Thymus (tissue), 14 donors: ENCODE measurements at places on chromosomes 12 and 14. TPM values are rescaled to one million over a fixed set of nuclear protein-coding genes. Genes with fewer than 3 reads are reported as not detected.
A peak's percentile ranks its signal among the peaks of the same experiment; 100 is the strongest.

MIP gene
- total RNA-seq = 0.09 TPM

TEX22 gene
- 0.85 TPM for total RNA-seq

WNK1 gene
- total RNA-seq = 40.2 TPM

TMEM233 gene
- 1.1 TPM for total RNA-seq

KRT71 gene
- 0.57 TPM for total RNA-seq

MUCL1 gene
- total RNA-seq = 1.2 TPM

ZDHHC22 gene
- total RNA-seq = not detected

GRCh38 chr12:98543701-98544100 lies 28.3 kb downstream of the TMPO start:
- no peak overlapping the region for H3K4me3 ChIP-seq
- no peaks in the 10 kb centered on the region for H3K27me3 ChIP-seq
- H3K4me1 ChIP-seq = no peaks in the 10 kb centered on the region
- H3K27ac ChIP-seq = no peak overlapping the region
- H3K36me3 ChIP-seq = peaks cover 8% of the 10 kb centered on the region

DNA sequence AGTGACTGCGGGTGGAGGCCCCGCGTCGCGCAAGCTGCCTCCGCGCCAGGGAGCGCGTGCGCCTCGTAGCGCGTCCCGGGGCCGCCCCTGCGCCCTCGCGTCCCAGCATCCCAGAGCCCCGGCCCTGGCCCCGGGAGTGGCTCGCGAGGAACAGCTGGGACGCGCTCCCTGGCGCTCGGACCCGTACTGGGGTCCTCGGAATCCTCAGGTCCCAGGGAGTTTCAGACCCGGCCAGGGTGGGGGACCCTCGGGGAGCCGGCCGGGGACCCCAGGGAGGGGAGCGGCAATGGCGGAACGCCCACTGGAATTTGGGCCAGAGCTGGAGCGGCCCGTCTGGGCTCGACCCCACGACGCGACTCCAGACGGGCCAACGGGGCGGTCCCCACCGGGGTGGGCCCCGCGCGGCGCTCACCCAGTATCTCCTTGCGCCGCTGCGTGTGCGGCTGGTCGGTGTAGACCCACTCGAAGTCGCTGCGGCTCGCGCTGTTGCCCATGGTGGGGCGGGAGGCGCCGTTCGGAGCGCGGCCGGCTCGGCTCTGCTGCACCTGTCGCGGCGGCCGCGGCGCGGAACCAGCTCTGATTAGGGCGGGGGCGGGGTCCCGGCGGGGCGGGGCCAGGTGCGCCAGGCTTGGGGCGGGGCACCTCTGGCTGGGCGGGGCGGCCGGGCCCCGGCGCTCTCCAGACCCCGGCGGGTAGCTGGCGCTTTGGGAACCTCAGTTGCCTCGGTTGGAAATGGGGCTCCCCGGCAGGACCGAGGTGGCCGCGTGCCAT lies at the start of gene DEGS2:
DEGS2 (minus strand) TSS at position 552 of the 771 bp plus-strand sequence; CDS start at position 494, 58 bp downstream.
- peaks cover 56% of the 10 kb centered on the region for H3K27me3 ChIP-seq
- H3K36me3 ChIP-seq = no peaks in the 10 kb centered on the region
- H3K4me1 ChIP-seq = peaks cover 11% of the 10 kb centered on the region

DNA sequence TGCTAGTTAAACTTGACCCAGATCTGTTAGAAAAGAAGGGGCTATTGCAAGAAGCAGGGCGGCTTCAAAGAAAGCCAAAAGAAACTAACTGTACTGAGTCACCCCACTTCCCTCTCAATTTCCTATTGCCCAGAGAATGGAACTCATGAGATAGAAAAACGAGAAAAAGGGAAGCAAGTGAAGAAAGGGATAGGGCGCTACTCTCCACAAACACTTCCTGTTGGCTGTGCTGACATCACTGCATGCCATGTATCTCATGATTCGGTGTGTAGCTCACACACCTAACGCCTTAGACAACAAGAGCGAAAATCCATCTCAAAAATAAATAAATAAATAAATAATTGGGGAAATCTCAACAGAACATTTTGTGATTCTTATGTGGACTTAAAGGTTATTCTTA lies 13.0 kb upstream of the P2RX4 start:
- no peak overlapping the region for H3K27ac ChIP-seq
- no peaks in the 10 kb centered on the region for H3K4me1 ChIP-seq
- H3K36me3 ChIP-seq = no peaks in the 10 kb centered on the region
- no peaks in the 10 kb centered on the region for H3K27me3 ChIP-seq

DNA sequence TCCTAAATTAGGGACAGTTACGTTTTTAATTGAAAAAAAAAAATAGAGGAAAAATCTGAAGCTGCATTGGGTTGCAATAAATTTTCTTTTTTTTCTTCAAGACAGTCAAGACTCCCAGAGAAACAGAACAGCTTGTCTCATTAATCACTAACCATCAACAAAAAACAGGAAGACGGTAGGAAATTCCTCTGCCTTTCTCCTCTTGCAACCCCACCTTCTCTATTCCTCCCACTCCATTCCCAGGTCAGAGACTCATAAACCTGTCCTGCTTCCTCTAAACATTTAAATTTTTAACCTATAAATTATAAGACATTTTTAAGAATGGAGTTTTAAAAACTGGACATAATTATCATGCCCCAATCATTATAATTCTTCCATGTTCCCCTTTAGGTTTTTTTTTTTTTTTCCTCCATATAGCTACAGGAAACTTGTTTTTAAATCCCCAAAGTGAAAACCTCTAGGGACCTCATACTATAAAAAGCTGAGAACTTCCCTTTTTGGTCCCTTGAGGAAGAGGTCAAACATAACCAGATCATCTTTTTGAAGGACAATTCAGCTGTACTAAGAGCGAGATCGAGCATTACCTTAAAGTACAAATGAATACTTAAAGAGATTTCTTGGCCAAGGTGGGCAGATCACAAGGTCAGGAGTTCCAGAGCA lies 36.0 kb downstream of the CPM start:
- no peak for DNase-seq
- peaks cover 5% of the 10 kb centered on the region for H3K4me1 ChIP-seq
- no peaks in the 10 kb centered on the region for H3K27me3 ChIP-seq
- no peaks in the 10 kb centered on the region for H3K36me3 ChIP-seq

- peaks cover 10% of the 10 kb centered on the region for H3K27me3 ChIP-seq
- peaks cover 15% of the 10 kb centered on the region for H3K4me1 ChIP-seq
- no peaks in the 10 kb centered on the region for H3K36me3 ChIP-seq
- H3K27ac ChIP-seq = no peak overlapping the region
- H3K4me3 ChIP-seq = peak overlapping the region; percentile 46
- DNase-seq = peak; percentile 14
Measured at GRCh38 chr12:104957719-104958000, 430 bp downstream of the SLC41A2 start.

DNA sequence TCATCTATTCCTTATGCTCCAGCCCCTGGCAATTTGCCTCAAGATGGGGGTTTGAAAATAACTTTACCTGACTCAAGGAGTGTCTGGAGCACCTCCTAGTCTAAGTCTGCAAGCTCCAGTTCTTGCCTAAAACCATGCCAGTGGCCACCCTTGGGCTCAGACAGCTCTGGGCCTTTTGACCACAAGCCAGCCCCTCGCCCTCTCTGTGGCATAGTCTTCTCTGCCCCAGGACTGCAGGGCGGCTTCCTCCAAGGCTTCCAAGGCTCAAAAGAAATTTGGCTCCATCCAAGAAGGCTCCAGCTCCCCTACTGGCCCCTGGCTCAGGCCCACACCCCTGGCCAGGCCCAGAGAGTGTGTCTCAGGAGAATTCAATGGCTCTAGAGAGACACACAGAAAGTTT lies 14.8 kb downstream of the ACVRL1 start:
- no peak overlapping the region for H3K4me3 ChIP-seq
- no peaks in the 10 kb centered on the region for H3K36me3 ChIP-seq
- H3K27ac ChIP-seq = no peak overlapping the region
- no peaks in the 10 kb centered on the region for H3K4me1 ChIP-seq
- no peaks in the 10 kb centered on the region for H3K27me3 ChIP-seq

GRCh38 chr14:53715193-53715721 lies 241.4 kb downstream of the BMP4 start:
- no peak overlapping the region for H3K4me3 ChIP-seq
- no peaks in the 10 kb centered on the region for H3K36me3 ChIP-seq
- no peak for DNase-seq
- no peaks in the 10 kb centered on the region for H3K4me1 ChIP-seq
- no peak overlapping the region for H3K27ac ChIP-seq
- no peaks in the 10 kb centered on the region for H3K27me3 ChIP-seq

GRCh38 chr14:51554339-51554920 lies 97.3 kb upstream of the FRMD6 start:
- H3K4me1 ChIP-seq = no peaks in the 10 kb centered on the region
- no peak overlapping the region for H3K27ac ChIP-seq
- no peak overlapping the region for H3K4me3 ChIP-seq

DNA sequence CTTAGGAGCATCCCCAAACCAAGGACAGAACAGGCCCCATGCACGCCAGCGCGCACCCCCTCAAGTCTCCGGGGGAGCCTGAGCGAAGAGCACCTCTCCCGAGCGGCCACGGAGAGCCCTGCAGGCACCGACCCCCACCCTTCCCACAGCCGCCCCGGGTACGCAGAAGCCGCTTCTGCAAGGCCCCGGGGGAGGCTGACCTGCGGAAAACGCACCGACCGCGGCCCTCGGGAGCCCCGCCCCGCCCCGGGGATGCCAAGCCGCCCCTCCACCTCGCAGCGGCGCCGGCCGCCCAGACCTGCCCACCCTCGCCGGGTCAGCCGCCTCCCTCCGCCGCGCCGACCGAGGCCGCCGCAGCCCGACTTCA lies 385 bp downstream of the CAPRIN2 start:
- H3K27ac ChIP-seq = no peak overlapping the region
- H3K4me1 ChIP-seq = peaks cover 13% of the 10 kb centered on the region
- H3K27me3 ChIP-seq = no peaks in the 10 kb centered on the region

- DNase-seq = no peak
- no peaks in the 10 kb centered on the region for H3K4me1 ChIP-seq
- no peaks in the 10 kb centered on the region for H3K27me3 ChIP-seq
- H3K27ac ChIP-seq = no peak overlapping the region
- no peaks in the 10 kb centered on the region for H3K36me3 ChIP-seq
- H3K4me3 ChIP-seq = no peak overlapping the region
Measured at GRCh38 chr12:25705261-25705660, 152.2 kb upstream of the LMNTD1 start.

DNA sequence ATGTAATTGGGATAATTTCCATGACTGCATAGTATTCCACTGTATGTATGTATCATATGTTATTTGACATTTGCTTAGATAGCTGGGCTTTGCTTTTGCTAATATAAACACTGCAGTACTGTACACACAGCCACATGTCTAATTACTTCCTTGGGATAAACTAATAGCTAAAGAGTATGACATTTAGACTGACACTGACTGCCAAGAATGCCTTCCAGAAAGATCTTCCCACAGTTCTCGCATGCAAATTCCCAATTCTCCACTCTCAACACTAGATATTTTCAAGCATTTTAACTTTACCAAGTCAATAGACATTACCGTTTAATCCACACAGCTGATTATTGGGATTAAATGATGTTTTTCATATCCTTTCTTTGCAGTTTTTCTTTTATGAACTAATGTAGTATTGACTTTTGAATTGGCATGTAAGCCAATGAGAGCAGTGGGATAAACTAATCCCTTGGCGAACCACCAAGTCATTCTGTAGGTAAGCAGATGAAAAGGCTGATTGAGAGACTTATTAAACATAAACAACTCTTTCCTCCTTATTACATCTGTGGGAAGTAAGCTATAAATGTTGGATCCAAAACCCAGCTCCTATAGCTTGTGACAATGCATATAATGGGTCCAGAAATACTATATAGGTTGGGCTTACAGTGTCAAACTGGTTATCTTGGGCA lies 55.5 kb downstream of the STON2 start:
- no peak overlapping the region for H3K27ac ChIP-seq
- H3K4me3 ChIP-seq = no peak overlapping the region
- H3K36me3 ChIP-seq = no peaks in the 10 kb centered on the region
- DNase-seq = no peak
- H3K4me1 ChIP-seq = no peaks in the 10 kb centered on the region
- H3K27me3 ChIP-seq = no peaks in the 10 kb centered on the region

GRCh38 chr14:73842201-73842600 lies 9.4 kb upstream of the PTGR2 start:
- DNase-seq = no peak
- no peaks in the 10 kb centered on the region for H3K4me1 ChIP-seq
- no peaks in the 10 kb centered on the region for H3K36me3 ChIP-seq
- H3K27me3 ChIP-seq = no peaks in the 10 kb centered on the region
- no peak overlapping the region for H3K27ac ChIP-seq
